ENCODE measurements at places on chromosomes 2 and 18.

DNA sequence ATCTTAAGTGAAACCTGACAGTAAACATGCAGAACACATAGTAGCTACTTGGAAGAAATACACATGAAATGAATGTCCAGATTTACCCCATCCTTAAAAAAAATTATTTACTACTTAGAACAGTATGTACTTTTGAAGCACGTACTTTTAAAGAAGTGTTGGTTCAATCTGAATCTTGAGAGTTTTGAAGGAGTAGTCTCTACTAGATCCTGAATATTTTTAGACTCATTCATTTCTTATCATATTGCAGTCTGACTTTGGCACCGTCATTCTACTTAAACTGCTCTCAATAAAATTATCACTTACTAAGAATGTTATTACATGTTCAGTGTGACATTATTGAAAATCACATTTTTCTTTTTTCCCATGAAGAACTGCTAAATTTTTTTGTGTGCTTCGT lies 187.8 kb downstream of the DPP4 start:
- DNase-seq = no peak

- no peak for DNase-seq
Observed at GRCh38 chr2:227404585-227405271, 17.0 kb upstream of the SCYGR1 start.

- no peak for DNase-seq
Observed at GRCh38 chr2:118549503-118549902, 297.9 kb downstream of the EN1 start.

DNA sequence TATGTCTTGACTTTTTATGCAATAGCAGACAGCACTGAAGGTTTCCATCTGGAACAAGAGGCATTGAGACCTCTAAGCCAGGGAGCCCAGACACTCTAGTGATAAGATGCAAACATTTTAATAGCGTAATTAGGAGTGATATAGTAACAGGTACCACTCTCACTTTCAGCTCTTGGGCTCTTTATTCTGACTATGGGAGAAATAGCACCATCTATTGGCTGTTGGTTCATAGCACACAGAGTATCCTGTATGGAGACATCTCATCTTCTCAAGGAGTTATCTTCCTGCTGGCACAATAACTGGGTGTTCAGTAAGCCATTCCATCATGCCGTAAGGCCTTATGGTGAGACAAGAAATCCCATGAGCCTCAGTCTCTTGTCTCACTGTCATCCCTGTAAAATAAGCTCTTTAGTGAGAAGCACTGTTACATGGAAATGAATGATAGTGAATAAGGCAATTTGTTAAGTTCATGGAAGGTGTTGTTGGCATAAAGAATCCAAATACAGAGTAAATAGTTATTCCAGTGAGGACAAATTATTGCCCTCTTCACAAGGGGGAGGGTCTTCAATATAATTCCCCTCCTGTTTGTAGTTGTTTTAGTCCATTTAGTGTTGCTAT lies 48.3 kb downstream of the THUMPD2 start:
- DNase-seq = no peak

- no peak for DNase-seq
Observed at GRCh38 chr2:75221862-75222261, 22.5 kb upstream of the TACR1 start.

GRCh38 chr18:61448316-61448715 lies 115.1 kb downstream of the CDH20 start:
- no peak for DNase-seq

GRCh38 chr2:156935616-156936015 lies 321.9 kb upstream of the GALNT5 start:
- DNase-seq = no peak

GRCh38 chr2:29064346-29064715 lies 10.0 kb downstream of the PCARE start:
- DNase-seq = no peak

- no peak for DNase-seq
Observed at GRCh38 chr2:12579018-12579417, 137.7 kb upstream of the TRIB2 start.

- DNase-seq = peak; percentile 81
Observed at GRCh38 chr2:203871371-203871983, 3.9 kb downstream of the CTLA4 start.

Data from activated CD8-positive, alpha-beta memory T cell treated with anti-CD3 and anti-CD28 coated beads, Interleukin-2, amount 10 ng/mL, durations not matched to agents 7 days and 5 days (primary cell).